ENCODE measurements at places on chromosomes 1 and 21. TPM values are rescaled to one million over a fixed set of nuclear protein-coding genes. Genes with fewer than 3 reads are reported as not detected.

DNA sequence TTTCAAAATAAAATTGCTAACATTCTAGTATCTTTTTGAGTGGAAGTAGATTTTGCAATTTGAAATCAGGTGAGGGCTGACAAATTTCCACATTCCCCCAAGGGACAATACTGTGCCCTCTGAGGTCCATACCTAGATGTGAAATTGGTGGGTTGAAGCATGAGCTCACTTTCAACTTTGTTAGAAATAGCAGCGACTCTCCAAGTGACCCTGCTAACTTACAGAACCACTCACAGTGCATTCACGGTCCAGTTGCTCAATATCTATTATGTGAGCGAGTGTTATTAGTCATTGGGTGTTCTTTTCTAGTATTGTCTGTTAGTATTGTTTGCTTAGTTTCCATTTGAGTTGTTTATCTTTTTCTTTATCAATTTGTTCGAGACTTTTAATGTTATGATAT, 53.6 kb upstream of the ASB17 start:
- DNase-seq, result no peak
- H3K4me3 ChIP-seq, result no peak overlapping the region
- no peaks in the 10 kb centered on the region for H3K4me1 ChIP-seq
- peaks cover 6% of the 10 kb centered on the region for H3K27me3 ChIP-seq
- no peak overlapping the region for H3K27ac ChIP-seq

The RAB42 gene
- 7.6 TPM for total RNA-seq

GRCh38 chr1:147723691-147724323, 36.6 kb downstream of the GJA5 start:
- peaks cover 58% of the 10 kb centered on the region for H3K4me1 ChIP-seq
- no peak overlapping the region for H3K27ac ChIP-seq
- no peaks in the 10 kb centered on the region for H3K27me3 ChIP-seq

GRCh38 chr1:235720544-235720943, 71.0 kb upstream of the GNG4 start:
- no peak for DNase-seq
- H3K27me3 ChIP-seq, result no peaks in the 10 kb centered on the region
- peaks cover 4% of the 10 kb centered on the region for H3K36me3 ChIP-seq
- peaks cover 5% of the 10 kb centered on the region for H3K4me1 ChIP-seq
- H3K4me3 ChIP-seq, result no peak overlapping the region
- no peak overlapping the region for H3K27ac ChIP-seq
